ENCODE measurements at places on chromosomes 2 and 18.

DNA sequence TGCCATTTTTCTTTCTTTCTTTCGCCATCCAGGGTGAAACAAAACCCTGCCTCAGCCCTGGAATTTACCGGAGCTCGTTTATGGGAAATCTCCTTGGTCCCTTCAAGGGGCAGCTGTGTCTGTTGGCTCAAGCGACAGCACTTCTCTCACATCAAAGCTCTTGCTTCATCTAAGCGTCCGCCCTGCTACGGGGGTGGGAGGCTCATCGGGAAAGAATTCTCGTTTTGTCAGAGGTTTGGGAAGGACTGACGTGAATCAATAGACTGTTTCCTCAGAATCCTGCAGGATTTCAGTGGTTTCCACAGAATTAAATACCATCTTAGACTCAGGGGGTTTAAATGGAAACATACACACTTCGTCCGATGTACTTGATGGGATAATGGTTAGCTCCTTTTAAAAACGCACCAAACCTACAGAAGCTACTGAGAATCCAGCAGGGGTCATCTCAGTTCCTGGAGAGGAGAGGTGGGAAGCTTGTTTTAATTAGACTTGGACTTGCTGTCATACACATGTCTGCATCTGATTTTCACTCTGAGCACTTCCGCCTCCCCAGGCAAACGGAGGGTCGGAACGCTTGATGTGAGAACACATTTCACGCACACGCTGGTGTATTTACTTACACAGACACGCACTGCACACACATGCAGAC, 91.6 kb downstream of the ASB1 start:
- no peak for DNase-seq

- no peak for DNase-seq
These were observed 19.3 kb downstream of the TGFA start for GRCh38 chr2:70534183-70534836.

GRCh38 chr2:229582151-229582550, 132.2 kb downstream of the DNER start:
- DNase-seq: no peak

DNA sequence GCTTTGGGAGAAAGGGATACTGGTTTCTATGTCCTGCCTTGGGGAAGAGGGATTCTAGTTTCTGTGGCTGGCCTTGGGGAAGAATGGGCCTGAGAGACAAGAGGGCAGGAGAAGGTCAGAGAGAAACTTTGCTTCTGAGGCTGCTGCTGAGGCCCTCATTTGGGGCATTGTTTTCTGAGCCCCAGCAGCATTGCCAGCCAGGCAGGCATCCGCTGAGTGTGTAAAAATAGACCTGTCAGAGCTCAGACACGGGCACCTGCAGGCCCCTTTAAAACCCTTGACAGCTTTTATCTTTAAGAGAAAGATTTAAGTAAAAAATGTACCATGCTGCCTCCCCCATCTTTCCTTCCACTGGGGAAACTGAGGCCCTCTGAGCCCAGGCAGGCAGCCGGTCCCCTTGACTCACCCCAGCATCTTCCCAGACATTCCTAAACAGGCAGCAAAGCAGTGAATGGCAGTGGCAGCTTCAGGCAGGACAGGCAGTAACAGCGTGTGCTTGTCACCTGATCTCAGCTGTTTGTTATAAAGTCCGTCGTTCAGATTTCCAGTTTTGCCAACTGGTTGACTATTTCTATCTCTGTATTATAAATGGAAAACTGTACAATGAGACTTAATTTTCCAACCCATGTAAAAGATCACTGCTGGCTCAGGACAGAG, 27.6 kb downstream of the MLPH start:
- no peak for DNase-seq

DNA sequence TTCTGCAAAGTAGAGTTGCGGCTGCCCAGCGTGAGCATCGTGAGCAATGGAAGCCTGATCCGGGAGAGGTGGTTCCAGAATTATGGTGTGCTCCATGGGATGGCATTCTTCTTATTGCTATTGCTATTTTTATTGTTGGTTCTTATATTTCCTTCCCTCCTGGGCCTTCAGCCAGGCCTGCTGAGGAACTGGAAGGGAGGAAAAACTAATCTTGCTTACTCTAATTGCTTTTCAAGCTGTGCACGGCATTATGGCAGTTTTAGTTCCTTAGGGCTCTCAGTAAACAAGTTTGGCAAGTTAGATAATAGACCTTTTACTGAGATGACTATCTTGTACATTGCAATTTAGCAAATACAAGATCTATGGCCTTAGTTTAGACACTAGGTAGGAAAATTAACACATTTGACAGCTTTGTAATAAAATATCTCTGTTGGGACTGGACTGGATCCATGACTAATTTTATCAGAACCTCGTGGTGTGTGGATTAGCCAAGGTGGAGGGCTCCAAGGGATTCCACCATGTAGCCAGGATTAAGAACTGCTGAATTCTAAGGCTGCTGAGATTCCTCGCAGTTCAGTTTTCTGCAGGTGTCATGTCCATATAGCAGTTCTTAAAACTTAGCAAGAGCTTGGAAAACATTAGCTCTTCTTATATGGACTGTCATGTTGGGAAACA, 6.0 kb downstream of the RSAD2 start:
- DNase-seq: no peak

DNA sequence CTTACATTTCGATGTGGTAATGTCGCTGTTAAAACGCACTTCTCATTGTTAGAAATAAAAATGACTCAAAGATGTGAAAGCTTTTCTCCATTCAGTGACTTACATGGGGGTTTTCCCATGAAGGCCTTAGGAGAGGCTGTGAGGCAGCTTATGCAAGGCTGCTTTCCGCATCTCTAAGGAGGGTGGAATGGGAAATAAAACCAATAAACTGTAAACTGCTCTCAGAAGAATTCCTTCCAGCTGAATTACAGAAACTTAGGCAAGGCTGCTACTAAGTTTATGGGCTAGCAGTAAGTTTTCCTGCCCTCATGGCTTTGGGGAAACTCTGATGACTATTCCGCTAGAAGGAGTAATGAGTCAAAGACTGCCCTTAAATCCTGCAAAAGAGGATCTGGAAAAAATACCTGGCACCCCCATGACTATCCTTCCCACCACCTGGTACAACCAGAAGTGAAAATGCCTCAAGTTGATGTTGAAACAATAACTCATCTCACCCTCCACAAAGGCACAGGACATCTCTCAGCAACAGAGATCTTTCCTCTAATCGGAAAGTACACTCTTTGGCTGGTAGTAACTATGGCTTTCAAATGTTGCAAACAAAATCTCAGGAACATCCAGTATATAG, 97.7 kb upstream of the SMAD7 start:
- DNase-seq: no peak

GRCh38 chr2:11344342-11344955, at the start of gene ROCK2:
ROCK2 (minus strand) TSS chr2:11344636; CDS start chr2:11344136, 500 bp downstream.
- peak; percentile 28 for DNase-seq

- no peak for DNase-seq
These were observed 8.1 kb downstream of the CYBRD1 start for GRCh38 chr2:171530378-171530777.

- no peak for DNase-seq
These were observed 118.9 kb downstream of the CCDC102B start for GRCh38 chr18:68916734-68917133.

GRCh38 chr18:52310651-52311050, 29.3 kb upstream of the DCC start:
- no peak for DNase-seq

DNA sequence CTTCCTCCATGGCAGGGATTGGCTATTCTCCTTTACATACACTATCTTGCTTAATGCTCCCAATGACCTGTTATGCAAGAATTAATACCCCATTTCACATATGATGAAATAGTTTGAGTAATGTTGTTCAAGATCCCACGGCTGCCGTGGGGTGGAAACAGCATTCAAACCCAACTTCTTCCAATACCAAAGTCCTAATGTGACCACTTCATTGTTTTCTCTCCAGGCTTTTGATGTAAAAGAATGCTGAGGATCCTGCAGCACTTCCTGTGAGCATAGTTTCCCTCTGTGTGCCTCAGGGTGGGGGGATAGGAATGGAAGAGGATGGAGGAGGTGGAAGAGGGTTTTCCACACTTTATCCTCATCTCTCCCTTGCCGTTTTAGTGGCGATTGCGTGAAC, 199.4 kb downstream of the IRS1 start:
- DNase-seq: no peak

GRCh38 chr2:179768765-179769164, 92.6 kb downstream of the ZNF385B start:
- DNase-seq: no peak
